Germinal center (tissue), 1 donor: ENCODE measurements at places on chromosomes 4 and X.

- DNase-seq, result no peak
These were observed 33.3 kb upstream of the GPC4 start for GRCh38 chrX:133448512-133449076.

GRCh38 chr4:82721819-82722423 is 76.7 kb downstream of the SCD5 start:
- DNase-seq, result no peak

GRCh38 chr4:67762086-67762485 is 7.9 kb upstream of the GNRHR start:
- no peak for DNase-seq

DNA sequence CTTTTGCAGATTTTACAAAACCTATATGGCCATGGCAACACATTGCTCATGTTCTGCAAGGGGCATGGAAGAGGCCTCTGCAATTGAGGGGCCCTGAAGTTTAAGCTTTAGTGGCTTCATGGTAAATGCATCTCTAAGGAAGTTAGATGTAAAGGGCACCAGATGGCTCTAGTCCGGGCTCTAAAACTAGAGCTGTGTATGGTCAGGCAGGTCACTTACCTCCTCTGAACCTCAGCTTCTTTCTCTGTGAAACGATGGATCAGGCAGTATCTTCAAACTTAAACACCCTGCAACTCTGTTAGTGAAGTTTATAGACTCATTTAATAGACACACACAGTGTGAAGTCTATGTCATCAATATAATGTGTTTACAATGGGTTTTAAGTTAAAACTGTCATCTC is 10.0 kb downstream of the MAGEB17 start:
- no peak for DNase-seq

DNA sequence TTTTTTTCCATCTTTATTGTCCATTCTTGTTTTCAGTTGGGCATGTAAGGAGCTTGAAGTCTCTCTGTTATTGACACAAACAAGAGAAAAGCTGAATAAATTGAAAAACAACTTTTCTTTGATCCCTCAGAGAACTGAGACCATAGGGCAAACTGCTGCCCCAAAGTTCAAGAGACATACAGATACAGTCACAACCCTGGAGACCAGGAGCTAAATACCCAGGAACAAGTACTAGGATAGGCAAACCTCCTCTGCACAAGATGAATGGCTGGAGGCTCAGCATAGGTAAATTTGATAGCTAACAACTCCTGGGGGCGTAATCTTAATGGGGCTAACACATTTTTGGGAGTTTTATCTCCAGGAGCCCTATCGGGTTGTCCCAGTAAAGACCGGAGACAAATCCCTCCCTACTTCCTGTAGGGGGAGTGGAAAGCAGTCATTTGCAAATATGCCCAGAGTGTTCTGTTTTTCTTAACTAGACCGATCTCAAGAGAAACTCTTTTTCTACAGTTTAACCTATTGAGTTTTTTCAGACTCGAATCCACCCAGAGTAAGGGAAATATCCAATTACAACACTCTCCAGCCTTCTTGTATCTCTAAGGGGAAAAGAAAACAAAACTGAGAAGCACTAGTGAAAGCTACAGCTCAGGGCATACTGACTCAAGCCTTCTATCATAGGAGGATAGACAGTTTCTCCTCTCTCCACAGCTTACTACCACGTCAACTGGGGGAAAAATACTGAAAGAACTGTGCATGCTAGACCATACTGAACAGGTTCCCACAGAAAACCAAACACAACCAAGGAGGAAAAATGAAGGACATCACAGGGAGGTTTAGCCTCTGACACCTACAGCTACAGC is 23.1 kb downstream of the MAGEA8 start:
- DNase-seq, result no peak

GRCh38 chrX:3293251-3293650 is 53.2 kb downstream of the MXRA5 start:
- DNase-seq, result no peak

DNA sequence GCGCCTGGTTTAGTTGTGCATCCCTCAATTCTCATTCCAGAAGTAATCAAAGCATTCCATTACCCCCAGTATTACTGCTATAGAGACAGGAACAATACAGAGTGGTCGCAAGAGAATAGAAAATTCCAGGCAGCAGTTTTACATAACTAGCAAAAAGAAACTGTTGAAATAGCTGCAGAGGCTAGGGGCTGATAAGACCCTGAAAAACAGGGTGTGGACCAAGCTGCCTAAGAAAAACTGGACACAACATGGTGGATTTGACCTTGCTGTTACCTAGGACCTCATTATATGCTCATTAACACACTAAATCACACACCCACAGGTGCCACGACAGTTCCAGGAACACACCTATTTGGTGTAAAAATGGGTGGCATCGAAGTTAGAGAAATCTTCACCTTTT is 15.4 kb downstream of the EPGN start:
- DNase-seq, result no peak

DNA sequence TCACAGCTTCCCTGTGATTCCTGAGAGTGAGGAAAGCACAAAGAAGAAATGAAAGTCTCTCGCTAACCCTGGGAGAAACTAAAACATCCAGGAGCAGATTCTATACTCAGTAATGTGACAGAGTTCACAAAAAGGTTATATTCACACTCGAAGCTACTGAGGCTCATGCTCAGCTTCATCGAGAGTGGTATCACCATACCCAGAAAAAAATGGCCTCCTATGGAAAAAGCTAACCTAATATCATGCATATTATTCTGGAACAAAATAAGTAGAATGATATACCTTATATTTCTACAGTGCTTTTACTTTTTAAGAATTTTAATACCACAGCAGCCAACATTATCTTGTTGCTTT is 13.5 kb upstream of the CDKN2AIP start:
- no peak for DNase-seq

GRCh38 chrX:132333351-132333750 is 114.1 kb upstream of the RAP2C start:
- no peak for DNase-seq

- DNase-seq, result no peak
These were observed 66.4 kb upstream of the HHIP start for GRCh38 chr4:144579411-144580030.

DNA sequence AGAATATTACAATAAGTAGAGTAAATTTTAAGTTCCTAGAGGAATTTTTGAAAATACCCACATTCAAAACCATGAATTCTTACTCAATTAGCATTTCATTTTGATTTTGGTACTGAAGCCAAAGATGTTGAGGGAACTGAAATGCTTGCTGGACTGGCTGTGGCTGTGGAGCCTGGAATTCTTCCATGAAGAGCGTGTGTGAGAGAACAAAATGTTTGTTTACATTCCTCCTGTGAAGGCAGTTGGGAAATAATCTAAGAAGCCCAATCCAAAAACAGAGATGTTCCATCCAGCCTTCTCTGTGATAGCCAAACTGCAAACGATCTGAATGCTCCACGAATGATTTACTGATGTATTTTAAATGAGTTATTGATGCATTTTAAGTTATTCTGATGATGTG is 3.8 kb upstream of the ADH1B start:
- DNase-seq, result no peak

- DNase-seq, result no peak
These were observed 88.2 kb downstream of the CRMP1 start for GRCh38 chr4:5804656-5805055.

- no peak for DNase-seq
These were observed 6.4 kb upstream of the GSX2 start for GRCh38 chr4:54093324-54094240.

GRCh38 chrX:20585782-20586181 is 319.1 kb upstream of the RPS6KA3 start:
- DNase-seq, result no peak

GRCh38 chr4:121726642-121727268 is 30.0 kb upstream of the ANXA5 start:
- DNase-seq, result peak; percentile 44

- no peak for DNase-seq
These were observed 417.7 kb upstream of the GALNT7 start for GRCh38 chr4:172750910-172751309.

DNA sequence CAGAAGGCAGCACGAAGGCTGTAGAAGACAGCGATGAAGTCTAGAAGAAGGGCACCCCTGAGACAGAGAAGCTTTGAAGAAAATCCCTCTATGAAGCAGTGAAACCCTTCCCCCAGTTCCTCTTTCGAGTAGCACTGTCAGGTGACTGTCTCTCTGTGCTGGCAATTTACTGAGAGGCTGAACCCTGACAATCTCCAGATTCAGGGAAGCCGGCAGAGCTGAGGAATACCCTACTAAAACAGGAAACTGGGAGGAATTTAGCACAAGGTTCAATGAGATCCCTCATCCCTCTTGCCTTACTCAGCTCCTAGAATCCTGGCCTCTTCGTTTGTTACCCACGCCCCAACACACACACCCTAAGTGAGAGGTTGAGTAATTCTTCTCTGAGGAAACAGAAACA is 239.7 kb upstream of the NOCT start:
- no peak for DNase-seq

- no peak for DNase-seq
These were observed 223.1 kb upstream of the SLIT2 start for GRCh38 chr4:20028645-20029044.

- DNase-seq, result no peak
These were observed 111.1 kb upstream of the ACSL4 start for GRCh38 chrX:109843963-109844751.

DNA sequence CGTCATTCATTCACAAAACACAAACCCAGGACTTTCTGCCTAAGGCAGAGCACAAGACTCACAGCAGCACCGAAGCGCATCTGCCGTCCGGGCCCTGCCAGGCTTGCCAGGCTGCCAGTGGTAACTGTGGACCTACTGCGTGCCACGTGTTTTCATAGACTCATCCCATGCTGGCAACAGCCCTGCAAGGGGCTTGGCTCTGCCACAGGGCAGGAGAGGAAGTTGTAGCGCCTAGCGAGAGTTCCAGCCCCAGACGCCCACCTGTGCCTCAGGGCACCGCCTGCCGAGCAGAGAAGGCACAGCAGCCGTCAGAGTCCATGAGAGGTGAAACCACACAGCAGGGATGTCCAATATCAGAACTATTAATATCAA is 18.9 kb upstream of the MRFAP1 start:
- no peak for DNase-seq

DNA sequence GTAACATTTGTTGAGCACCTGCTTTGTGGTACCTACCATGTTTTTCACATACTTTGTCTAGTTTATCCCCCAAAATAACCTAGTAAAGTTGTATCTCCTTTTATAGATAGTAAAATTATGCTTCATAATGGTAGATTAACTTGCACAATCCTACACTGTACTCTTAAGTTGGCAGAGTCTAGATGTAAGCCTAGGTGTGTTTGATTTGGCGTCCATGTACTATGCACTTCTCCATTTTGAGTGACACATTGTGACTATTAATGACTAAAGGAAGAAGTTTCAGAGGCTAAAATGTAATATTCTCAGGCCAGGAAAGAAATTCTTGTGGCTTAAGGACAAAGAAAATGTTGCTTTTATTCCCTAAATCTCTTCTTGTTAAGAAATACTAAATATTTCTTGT is 15.4 kb downstream of the PLK4 start:
- no peak for DNase-seq

DNA sequence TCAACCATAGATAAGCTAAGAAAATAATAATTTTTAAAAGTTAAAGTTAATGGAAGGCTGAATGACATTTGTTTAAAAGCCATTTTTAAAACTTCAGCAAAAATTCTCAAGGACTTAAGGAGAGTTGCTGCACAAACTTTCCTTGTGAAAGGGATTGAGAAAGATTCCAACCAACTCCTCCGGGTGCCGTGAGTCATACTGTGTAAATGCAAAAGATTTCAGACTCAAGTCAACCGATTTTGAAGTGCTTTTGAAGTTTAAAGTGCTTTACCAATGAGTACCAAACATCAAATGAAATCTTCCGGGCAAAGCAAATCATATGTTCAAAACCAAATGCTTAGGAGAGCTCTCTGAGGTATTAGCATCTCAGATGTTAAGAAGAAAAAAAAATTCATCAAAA is 31.4 kb downstream of the VCX2 start:
- no peak for DNase-seq

DNA sequence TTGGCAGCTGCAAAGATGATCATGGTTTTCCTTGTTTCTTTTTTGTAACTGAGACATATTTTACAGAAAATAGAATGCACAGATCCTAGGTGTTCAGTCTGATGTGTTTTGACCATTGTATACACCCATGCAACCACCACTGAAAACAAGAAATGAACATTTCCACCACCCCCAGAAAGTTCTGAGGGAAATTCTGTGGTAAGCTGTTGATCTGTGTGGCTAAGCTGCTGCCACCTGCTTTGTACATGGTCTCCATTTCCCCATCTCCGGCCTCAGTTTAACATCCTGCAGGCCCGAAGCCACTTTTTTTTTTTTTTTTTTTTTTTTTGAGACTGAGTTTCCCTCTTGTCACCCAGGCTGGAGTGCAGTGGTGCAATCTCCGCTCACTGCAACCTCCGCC is 65.3 kb downstream of the NYX start:
- peak; percentile 23 for DNase-seq
